ENCODE measurements at places on chromosomes 6 and 20.
A peak's percentile ranks its signal among the peaks of the same experiment; 100 is the strongest.

GRCh38 chr6:11889572-11889971, 111.0 kb upstream of the ADTRP start:
- DNase-seq = no peak

- DNase-seq = peak; percentile 77
Observed at GRCh38 chr6:148700741-148701311, 46.0 kb upstream of the UST start.

DNA sequence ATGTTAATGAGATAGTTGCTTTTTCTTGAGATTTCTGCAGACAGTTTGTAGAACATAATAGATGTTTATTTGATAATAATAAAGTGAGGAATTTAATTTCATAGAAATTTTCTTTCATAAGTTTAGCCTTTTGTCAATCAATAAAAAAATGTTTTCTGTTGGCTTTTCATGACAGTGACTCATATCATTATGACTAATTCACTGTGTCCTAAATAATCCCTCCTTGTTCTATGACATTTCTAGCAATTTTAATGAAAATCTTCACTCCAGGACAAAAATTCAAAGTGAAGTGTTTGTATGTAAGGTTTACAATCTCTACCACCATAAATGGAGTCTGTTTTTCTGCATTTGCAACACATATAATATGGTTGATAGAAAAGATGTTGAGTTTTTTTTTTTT, 109.9 kb downstream of the UTRN start:
- DNase-seq = no peak

GRCh38 chr6:80872199-80872950, 765.9 kb downstream of the BCKDHB start:
- DNase-seq = no peak

DNA sequence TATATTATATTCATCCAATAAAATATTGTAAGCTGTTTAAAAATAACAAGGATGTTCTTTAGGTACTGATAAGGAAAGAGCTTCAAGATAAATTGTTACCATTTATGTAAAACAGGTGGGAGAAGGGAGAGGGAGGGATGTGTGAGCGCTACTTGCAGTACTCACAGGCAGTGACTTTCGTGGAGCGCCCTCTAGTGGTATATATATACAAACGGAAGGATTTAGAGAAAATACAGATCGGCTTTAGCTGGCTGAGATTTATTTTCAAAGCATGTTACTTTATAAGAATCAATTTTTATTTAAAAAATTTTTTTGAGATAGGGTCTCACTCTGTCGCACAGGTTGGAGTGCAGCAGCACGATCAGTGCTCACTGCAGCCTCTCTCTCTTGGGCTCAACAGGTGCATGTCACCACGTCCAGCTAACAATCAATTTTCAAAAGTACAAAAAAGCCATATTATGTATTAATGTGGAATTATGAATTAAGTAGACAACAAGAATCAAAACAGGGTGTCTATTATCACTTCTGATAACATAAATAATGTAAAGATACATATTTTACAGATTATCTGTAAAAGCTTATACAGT, 3.3 kb upstream of the MOG start:
- DNase-seq = no peak

- DNase-seq = no peak
Observed at GRCh38 chr20:58073945-58074856, 154.3 kb downstream of the ANKRD60 start.

GRCh38 chr6:43734294-43734665, 35.7 kb upstream of the VEGFA start:
- no peak for DNase-seq

Data from T-helper 2 cell (primary cell).